ENCODE measurements at places on chromosomes 2 and 18.

DNA sequence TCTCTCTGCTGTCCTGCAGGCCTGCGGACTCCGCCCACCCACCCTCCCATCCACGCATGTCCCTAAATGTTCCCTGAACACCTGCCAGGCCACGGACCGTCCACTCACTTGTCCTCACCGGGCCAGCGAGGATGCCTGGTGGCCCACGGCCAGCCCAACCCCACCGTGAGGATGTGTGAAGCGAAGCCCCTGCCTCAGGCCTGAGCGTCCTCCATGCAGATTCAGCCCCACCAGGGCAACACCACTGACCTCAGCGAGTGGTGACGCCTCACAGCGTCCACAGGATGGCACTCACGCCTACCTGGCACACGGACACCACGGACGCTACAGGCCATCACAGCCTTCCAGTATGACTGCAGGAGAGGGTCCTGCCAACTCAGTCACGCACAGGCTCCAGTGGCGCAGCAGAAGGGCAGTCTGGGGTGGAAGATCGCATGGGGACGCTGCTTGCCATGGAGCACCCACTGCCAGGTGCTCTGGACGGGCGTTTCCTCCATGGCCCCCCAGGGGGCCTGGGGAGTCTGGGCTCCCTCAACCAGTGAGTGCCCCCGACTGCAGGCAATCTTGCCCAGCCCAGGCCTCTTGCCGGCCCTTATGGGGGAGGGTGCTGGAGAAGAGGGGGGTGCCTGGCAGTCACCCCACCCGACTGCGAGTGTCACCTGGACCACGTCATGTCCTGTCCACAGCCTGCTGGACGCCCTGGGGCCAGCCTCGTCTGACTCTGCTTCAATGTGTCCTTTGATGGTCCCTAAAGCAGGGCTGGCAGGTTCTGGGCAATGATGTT is 25.4 kb downstream of the HDAC4 start:
- DNase-seq: no peak

DNA sequence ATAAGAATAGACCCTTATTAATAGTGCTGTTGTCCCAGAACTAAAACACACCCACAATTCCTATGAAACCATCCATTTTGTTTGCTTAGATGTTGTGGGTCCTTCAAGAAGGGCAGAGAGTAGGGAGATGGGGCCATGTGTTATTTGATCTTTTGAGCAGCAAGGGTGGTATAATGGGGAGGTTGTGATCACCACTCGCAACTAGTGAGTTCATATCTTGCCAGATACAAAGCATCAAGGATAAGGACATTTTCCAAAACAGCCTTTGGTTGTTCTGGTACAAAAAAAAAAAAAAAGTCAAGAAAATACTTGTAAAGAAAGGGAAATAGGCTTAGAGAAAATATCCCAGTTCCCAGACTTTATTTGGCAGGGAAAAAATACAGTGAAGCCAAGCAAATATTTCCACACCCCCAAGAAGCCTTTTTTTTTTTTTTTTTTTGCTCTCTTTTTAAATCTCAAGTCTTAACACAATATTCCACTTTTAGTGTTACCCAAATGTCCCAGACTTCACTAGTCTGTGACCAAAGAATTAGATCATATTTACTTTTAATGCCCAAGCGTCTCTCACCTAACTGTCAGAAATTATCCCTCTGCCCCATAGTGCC is 54.1 kb downstream of the ANTXR1 start:
- no peak for DNase-seq

- DNase-seq: no peak
These were observed 111.3 kb downstream of the NYAP2 start for GRCh38 chr2:225510796-225511195.

DNA sequence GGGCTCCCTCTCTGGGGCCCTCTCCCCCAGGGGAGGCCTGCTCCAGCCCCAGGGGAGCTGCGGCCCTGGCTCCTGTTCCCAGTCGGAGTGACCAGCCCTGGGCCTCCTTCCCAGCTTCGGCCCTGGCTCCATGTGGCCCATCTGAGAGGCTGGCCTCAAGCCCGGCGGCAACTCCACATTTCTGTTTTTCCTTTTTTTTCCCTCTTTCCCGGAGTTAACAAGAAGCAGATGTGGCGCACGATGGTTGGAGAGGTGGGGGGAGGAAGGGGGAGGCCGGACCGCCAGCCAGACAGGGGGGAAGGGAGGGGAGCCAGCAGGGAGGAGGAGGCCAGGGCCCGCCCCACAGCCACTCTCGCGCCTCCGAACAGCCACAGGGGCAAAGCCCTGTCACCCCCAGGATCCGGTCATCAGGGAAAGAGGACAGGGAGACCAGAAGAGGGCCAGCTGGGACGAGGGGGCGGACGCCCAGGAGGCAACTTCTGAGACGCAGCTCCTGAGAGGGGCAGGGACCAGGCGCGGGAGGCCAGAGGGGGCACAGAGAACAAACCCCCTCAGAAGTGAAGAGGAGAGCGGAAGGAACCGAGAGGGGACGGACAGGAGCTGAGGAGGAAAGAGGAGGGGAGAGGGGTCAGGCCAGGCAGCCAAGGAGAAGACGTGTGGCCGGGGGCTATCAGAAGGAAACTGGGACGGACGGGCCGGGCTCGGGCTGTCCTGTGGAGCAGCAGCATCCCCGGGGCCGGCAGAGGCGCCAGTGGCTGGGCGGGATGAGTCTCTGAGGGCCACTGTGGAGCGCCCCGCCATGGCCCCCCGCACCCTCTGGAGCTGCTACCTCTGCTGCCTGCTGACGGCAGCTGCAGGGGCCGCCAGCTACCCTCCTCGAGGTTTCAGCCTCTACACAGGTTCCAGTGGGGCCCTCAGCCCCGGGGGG is at the start of gene EMILIN1:
Gene EMILIN1 (plus strand): TSS at position 349 of the 928 bp plus-strand sequence. CDS start 451 bp downstream, at position 800.
- peak; percentile 92 for DNase-seq

DNA sequence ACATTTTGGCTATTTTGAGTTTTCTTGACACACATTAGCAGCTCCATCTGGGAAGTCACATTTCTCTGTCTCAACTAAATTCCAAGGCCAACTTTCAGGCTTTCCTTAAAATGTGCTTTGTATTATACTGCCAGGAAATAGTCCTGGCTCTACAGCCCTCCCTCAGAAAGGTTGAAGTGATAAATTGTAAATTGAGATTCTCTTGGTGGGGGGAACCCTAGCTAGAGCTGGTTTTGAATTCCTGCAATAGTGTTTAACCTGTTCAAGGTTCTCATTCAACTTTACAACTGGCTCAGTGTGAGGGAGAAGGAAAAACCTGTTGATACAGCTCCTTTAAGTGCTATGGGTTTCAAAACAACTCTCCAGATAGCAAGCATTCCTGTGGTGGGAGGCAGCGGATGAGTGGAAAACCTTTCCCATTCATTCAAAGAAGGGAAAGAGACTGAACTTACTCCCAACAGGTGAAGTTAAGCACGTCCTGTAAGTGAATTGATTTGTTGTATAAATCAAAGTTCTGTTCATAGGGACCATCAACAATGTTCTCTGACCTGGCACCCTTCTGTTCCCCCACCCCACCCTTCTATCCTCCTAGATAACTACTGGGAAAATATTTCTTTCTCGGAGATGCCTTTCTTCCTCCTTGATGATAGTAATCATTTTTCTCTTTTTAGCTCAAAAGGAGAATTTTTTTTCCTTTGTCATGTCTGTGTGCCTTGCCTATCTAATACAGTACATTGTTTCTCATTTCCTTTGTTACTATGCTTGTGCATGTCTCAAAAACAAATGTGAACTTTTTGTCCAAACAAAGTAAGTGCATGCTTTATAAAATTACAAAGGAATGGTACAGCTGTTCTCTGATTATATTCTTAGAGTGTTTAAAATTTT is 44.2 kb upstream of the SLC39A10 start:
- peak; percentile 54 for DNase-seq

- peak; percentile 71 for DNase-seq
These were observed 21.8 kb downstream of the DOK1 start for GRCh38 chr2:74576211-74576862.
